ENCODE measurements at places on chromosomes 7 and 10. TPM values are rescaled to one million over a fixed set of nuclear protein-coding genes. Genes with fewer than 3 reads are reported as not detected.

GRCh38 chr10:104076743-104077160 is 8.9 kb downstream of the COL17A1 start:
- DNase-seq: no peak

GRCh38 chr10:3424111-3424851 is 251.7 kb upstream of the PITRM1 start:
- no peak for DNase-seq

DNA sequence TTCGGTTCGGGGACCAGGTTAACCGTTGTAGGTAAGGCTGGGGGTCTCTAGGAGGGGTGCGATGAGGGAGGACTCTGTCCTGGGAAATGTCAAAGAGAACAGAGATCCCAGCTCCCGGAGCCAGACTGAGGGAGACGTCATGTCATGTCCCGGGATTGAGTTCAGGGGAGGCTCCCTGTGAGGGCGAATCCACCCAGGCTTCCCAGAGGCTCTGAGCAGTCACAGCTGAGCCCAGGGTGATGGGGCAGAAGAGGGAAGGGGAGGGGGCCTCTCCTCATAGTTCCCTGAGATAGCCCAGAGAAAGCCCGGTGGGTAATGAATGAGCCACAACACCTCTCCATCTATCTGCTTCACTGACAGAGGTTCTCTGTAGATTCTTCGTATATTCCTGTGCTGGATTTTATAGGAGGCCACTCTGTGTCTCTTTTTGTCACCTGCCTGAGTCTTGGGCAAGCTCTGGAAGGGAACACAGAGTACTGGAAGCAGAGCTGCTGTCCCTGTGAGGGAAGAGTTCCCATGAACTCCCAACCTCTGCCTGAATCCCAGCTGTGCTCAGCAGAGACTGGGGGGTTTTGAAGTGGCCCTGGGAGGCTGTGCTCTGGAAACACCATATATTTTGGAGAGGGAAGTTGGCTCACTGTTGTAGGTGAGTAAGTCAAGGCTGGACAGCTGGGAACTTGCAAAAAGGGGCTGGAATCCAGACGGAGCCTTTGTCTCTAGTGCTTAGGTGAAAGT is 16.4 kb downstream of the PRSS2 start:
- no peak for DNase-seq

DNA sequence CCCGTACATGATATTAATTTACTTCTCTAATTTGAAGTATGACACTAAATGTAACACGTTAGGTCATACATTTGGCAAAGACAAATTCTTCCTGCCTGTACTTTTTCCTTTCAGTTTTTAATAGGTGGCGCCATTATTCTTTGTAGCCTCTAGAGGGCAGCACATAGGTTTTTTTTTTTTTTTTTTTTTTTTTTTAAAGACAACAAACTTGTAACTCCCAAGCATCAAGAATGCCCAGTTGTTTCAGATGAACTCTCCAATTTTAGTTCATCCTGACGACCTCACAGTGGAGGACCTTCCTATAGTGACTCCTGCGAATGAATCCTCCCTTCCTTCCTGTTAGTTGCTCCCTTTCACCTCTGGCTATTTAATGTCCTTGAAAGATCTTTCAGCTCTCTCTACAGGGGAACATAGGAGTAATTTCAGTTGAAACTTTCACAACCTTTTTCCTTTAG is 139.3 kb upstream of the HDAC9 start:
- DNase-seq: no peak

CALHM3 gene
- not detected for total RNA-seq

DNA sequence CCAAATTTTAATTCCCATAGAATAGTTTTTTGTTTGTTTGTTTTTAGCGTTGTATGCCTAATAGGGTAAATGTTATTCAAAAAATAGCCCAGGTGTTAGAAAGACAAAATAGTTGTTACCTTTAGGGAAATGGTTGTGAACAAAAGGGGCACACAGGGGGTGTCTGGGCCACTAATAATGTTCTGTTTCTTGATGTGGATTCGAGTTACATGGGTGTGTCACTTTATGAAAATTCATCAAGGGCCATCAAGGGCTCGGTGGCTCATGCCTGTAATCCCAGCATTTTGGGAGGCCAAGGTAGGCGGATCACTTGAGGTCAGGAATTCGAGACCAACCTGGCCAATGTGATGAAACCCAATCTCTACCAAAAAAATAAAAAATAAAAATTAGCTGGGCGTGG is 531.8 kb upstream of the C7orf33 start:
- no peak for DNase-seq

MMRN2 gene
- 46.6 TPM for total RNA-seq

DNA sequence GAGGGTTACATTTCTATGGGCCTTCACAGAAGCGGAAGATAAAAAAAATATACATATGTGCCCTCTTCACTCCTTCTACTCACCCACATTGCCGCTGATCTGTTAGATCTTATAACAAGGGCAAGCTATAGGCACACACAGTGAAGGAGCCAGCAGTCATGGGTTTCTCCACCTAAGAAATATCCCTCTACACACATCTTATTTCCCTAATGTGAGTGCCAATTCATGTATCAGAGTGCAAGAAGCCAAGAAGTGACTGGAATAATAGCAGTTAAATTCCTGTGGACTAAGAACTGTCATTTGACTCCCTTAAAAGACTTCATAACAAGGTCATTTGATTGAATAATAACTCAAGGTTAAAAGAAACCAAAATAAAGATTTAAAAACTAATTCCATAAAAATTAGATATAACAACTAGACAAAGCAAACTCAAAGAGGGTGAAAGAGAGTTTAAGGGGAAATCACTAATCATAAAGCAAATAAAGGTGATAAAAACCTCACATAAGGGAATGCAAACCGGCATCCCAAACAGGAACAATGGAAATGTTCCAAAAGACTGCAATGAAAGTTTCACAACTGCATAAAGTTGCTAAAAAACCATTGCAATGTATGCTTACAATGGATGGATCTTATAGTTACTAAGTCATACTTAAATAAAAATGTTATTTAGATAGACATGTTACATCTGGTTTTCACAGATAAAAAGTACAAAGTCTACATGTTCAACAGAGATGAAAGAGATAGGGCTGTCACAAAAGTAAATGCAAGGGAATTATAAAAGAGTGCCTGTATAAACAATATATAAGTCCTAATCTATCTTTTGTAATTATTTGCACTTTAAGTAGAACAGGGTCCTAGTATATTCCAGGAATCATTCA is 42.8 kb downstream of the ARHGAP21 start:
- DNase-seq: no peak

DNA sequence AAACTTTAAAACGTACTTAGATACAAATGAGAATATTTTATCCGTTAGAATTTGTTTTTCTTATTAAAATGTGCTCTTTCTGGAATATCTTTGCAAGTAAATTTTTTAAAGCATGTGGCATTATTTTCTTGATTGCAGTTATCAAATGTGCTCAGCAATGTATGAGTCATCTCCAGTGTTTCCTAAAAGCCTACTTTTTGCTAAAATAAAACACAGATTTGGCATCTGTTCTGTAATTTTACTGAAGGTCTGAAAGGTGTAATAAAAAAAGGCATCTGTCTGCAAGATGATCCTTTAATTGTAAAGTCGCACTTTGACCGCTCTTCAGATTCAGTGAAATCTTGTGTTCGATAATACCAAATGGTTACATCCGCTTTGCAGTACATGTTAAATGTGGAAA is 3.4 kb downstream of the GNAT3 start:
- no peak for DNase-seq

- DNase-seq: no peak
Observed at GRCh38 chr7:27651702-27652101, 11.0 kb downstream of the HIBADH start.

GRCh38 chr10:65284495-65285041 is 1641.3 kb upstream of the LRRTM3 start:
- DNase-seq: no peak

DNA sequence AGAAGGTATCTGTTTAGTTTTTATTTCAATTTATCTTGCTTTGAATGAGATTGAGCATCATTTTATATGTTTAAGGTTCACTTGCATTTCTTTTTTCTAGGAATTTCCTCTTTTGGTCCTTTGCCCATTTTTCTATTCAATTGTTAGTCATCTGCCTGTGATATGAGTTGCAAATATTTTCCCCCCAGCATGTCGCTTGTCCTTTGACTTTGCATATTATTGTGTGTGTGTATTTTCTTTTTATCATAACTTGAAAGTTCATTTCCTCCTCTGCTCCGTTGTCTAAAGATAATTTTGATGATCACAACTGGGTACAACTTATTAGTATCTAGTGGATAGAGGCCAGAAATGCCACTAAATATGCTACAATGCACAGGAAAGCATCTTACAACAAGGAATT is 132.7 kb upstream of the MDFIC start:
- no peak for DNase-seq

DNA sequence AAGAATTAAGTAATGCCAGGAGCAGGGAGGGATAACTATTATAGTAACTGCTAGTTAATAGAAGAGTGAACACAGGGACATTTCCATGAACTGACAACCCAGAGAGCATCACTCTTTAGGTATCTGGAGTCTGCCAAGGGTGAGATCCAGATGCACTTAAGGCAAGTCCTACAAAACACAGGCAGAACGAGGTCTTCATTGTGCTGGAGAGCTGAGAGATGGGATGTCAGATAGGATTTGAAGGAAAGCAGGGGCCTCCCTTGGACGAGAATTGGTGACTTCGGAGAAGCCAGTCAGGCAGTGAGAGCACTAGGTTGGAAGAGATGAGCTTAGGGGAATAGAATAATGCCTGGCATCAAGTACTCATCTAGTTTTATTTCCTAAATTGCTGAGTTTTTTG is 684.5 kb downstream of the GATA3 start:
- DNase-seq: no peak

DNA sequence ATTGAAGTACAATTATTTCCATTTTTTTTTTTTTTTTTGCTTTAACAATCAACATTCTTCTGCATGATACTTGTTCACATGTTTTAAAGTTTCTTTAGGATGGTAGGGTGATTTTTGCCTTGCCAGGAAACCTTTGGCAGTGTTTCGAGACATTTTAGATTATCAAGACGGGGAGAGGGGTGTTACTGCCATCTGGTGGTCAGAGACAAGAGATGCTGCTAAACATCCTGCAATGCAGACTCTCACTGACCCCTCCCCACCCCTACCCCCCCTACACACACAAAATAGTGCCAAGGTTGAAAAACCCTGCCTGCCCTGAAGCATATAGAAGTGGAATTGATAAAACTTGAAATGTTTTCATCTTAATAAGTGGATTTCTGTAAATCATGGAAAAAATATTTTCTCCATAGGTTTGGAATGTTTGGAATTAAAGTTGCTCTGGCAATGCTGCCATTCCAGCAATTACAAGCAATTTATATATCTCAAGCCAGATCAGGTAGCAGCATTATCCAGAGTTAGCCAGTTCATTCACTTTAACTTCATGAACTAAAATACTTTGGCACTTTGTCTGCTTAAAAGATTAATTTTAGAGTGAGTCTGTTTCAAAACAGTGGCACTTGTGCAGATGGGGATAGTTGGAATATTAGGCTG is 62.1 kb downstream of the SDHAF3 start:
- no peak for DNase-seq

DNA sequence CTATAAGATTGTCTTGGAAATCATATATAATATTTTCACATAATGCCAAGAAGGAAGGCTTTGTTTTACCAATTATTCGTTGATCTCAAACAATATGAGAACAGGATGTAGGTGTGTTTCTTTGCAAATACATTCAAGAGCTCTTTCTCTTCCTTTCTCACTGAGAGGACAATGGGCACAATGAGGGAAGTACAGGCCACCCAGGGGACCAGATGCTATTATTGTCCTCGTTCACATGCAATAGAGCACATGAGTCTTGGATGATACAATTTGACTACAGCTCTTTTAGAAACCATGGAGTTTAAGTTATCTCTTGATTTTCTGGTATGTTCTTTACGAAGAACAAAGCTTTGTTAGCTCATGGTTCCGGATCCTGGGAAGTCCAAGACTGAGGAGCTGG is 323.7 kb upstream of the KLF6 start:
- no peak for DNase-seq

IL2RA gene
- total RNA-seq: 0.81 TPM

CLDN3 gene
- total RNA-seq: not detected

DNA sequence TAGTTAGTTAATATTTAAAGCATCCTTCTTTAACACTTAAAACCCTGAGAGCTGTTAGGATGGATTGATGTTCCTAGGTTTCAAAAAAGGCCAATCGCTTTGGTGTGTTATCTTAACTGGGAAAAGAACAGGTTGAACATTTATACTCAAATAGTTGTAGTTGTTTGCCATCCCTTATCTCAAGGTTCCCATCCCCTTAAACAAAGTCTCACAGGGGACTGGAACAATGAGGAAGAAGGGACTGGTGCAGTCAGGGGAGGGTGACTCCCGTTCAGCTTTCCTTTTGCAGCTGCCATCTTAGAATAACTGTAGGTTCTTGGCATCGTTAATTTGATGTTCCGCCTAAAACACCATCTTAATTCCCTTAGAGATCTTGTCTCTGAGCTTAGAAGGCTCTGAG is 2.6 kb upstream of the KBTBD2 start:
- no peak for DNase-seq

DNA sequence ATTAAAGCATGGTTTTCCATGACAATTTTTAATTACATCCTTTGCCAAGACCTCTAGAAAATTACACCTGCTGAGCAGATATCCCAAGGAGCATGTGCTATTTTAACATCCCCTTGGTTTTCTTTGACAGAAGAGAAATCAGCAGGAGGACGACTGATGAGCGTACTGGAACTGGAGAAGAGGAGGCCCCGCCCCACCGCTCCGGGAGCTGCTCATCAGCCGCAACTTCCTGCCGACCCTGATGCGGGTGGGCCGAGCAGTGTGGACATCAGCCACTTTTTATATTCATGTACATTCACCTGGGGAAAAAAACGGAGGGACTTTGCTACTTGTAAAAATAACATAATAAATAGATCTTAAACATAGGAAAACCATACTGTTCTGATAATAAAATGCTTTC is 54.2 kb downstream of the CDC123 start:
- DNase-seq: no peak

GRCh38 chr10:62690703-62691102 is 113.8 kb upstream of the ADO start:
- no peak for DNase-seq

GRCh38 chr10:1462994-1463633 is 274.2 kb downstream of the ADARB2 start:
- no peak for DNase-seq

- no peak for DNase-seq
Observed at GRCh38 chr7:10104292-10104691, 869.4 kb upstream of the PHF14 start.

DNA sequence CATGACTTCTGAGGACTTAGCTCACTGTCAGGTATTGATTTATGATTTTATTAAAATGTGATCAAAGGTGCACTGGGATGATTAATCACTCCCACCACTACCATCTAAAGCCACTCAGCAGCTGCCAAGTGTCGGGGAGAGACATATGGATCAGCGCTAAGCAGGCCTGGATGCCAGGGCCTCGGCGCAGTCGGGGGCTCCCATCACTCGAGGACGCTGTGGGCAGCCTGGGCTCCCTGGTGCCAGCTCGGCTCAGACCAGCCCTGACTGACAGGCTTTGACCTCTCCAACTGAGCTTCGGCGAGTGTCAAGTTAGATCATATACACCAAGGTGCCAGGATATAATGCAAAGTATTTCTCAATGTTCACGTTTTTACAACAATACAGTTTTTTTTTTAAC is 267.7 kb downstream of the ACTR3B start:
- DNase-seq: no peak

UPK3B gene
- 1.1 TPM for total RNA-seq

- DNase-seq: no peak
Observed at GRCh38 chr10:97115846-97116245, 69.9 kb downstream of the SLIT1 start.

- DNase-seq: no peak
Observed at GRCh38 chr10:17993361-17993760, 41.6 kb downstream of the SLC39A12 start.

- no peak for DNase-seq
Observed at GRCh38 chr7:106824458-106824857, 40.6 kb upstream of the PIK3CG start.

LIPA gene
- 52.4 TPM for total RNA-seq

RBM20 gene
- total RNA-seq: 2.0 TPM

MAGI2 gene
- total RNA-seq: 17.9 TPM

ARID5B gene
- total RNA-seq: 96.1 TPM
